ENCODE measurements at places on chromosomes 13 and 19.

DNA sequence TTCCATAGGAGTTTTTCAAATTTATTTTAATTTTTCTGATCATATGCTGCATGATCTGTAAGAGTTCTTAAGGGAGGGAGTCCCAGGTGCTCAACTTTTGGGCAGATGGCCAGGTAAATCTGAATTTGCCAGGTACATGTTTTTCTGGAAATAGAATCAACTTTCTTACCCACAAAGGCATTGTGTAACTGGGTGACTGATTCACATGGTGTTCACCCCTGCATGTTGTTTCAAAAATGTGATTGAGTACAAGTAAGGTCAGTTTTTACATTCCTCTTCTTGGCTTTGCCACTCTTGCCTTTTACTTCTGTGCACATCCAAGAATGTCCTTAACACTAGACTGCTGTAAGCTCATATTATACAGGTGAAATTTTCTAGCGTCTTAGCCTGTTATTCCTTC, 30.4 kb downstream of the RB1 start:
- peak; percentile 66 for DNase-seq

GRCh38 chr13:39016787-39017186, 21.1 kb downstream of the PROSER1 start:
- DNase-seq = peak; percentile 29

DNA sequence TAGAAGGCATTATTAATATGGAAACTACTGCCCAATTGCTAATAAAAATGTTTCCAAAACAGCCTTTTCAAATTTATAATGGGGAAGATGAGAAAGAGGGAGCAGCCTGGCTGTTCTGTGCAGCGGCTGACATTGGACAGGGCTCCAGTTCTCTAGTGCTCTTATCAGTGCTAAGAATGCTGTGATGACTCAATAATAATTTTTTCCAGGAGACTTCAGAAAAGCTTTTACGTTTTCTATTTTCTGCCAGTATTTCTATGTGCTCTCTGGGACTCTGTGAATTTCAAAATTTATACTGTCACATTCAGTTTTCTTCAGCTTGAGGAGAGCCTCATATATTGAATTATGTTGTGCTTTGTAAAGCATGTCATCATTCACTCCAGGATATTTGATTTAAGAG, 209.6 kb downstream of the VWA8 start:
- no peak for DNase-seq

DNA sequence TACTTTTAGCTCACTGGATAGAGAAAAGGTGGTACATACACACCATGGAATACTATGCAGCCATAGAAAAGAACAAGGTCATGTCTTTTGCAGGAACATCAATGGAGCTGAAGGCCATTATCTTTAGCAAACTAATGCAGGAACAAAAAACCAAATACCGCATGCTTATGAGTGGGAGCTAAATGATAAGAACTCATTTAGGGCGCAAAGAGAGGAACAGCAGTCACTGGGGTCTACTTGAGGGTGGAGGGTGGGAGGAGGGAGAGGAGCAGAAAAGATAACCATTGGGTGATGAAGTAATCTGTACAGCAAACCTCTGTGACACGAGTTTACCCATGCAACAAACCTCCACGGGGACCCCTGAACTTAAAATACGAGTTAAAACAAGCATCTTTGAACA, 135.1 kb downstream of the IRS2 start:
- no peak for DNase-seq

GRCh38 chr19:45883881-45884681, 1.9 kb downstream of the IRF2BP1 start:
- no peak for DNase-seq

DNA sequence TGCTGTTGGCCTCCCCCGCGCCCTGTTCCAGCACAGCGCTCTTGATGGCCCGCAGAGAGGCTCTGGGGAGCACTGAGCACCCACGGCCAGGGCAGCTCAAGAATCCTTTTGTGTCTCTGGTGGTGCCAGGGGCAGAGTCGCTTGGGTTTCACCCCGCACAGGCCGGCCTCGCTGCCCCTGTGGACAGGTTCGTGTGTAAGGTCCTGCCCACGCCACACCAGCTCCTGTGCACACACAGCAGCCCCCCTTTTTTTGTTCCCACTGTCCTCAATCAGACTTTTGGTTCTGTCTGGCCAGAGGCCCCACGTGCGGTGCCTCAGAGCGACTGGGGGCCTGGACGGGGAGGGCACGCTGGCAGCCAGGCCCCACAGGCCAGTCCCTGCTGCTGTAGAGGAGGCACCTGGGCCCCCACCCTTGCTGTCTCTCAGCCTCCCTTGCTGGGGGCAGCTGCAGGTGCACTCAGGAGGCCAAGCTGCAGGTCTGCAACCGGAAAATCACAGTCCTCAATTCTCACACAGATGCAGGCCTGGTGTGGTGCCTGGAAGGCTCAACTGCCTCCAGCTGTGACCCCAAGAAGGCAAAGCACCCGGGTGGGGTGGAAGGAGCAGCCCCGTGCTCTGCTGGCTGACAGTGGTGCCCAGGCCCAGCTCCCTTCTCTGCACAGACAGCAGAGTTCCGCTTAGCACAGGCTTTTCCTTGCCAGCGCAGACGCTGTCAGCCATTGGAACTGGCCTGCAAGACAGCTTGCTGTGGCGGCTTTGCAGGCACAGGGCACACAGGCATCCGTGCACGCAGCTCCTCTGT, 12.6 kb upstream of the F7 start:
- DNase-seq = peak; percentile 28

GRCh38 chr13:52012512-52012836, 276 bp downstream of the ALG11 start:
- DNase-seq = no peak

- no peak for DNase-seq
These were observed 300.3 kb downstream of the MYO16 start for GRCh38 chr13:108929532-108930206.

DNA sequence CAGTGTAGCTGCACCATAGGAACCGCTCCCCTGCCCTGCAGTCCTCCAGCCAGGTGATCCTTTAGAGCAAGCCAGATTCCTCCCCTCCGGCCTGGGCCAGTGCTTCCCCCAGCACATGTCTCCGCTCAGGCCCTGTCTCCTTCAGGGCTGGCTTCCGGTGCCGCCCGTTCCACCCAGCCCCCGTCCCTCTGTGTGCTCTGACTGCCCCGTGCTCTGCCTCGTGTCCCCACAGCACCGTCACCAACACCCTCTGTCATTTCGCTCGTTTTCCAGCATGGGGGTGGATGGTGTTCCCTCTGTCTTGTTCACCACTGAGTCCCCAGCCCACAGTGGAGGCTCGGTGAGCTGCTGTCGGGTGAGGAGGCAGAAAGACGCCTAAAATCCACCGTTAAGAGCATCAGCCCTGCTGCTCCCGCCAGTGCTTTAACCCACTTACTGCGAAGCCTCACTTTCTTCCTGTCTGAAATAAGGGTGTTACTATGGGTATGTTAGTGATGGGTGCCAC, 54.5 kb downstream of the TSSK6 start:
- DNase-seq = no peak

GRCh38 chr19:39377373-39378362, 13.2 kb downstream of the PAF1 start:
- no peak for DNase-seq

DNA sequence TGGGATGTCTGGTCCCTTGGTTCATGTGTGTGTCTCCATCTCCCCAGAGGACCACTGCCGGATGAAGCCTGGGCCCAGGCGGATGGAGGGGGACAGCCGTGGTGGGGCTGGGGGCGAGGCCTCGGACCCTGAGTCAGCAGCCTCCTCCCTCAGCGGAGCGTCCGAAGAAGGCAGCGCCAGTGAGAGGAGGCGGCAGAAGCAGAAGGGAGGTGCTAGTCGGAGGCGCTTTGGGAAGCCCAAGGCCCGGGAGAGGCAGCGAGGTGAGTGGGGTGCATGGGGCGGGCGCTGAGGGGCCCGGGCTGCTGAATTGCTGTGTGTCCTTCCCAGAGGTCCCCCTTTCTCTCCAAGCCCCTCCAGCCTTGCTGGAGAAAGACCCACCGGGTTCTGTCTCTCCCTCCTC, 3.2 kb downstream of the CCDC106 start:
- DNase-seq = no peak

GRCh38 chr13:114226699-114227323, 7.9 kb upstream of the CDC16 start:
- peak; percentile 86 for DNase-seq

DNA sequence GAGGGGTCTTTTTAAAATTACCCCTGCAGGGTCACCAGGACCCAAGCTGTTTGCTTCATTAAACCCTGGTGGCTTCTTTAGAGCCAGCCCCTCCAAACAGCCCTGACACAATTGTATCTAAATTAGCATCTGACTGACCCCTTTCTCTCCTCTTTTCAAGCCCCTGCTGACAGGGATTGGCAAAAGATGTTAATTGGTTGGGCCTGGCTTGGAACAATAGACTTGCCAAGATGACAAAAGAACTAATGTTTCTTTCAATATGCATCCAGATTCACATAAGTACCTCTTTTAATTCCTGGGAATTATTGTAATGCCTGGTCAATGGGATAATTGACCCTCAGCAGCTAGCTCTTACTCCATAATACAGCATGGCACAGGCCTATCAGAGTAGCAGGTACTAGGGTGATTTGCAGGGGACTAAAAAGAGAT, 140.8 kb downstream of the SHISA2 start:
- DNase-seq = no peak

GRCh38 chr19:31226151-31226935, 122.9 kb downstream of the TSHZ3 start:
- DNase-seq = no peak

GRCh38 chr19:6259312-6259861, 20.4 kb downstream of the MLLT1 start:
- no peak for DNase-seq

DNA sequence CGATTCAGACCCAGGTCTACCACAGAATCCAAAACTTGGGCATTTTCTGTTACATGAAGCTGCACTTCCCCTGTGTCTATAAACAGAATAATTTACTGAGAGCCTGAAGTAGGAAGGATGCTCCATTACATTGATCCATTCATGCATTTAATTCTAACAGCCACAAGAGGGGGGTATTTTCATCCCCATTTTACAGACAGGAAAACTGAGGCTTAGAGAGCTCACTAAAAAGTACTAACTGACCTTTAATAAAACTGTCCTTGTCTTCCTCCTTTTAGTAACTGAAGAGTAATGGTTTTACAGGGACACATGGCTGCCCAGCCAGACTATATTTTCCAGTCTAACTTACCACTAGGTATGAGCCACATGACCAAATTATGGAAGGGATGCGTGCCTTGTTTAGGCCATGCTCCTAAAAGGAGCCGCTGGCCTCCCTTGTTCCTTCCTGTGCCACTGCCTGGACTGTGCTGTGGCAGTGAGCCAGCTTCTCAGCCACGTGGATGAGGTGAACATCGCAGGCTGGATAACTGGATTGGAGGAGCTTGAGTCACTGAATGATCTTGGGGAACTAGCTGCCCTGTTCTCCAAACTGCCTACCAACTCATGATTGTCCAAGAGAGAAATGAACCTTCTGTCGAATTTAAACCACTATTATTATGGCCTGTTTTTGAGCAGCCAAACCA, 108.3 kb downstream of the DOCK9 start:
- no peak for DNase-seq

GRCh38 chr19:39372941-39373340, 18.0 kb downstream of the PAF1 start:
- no peak for DNase-seq

DNA sequence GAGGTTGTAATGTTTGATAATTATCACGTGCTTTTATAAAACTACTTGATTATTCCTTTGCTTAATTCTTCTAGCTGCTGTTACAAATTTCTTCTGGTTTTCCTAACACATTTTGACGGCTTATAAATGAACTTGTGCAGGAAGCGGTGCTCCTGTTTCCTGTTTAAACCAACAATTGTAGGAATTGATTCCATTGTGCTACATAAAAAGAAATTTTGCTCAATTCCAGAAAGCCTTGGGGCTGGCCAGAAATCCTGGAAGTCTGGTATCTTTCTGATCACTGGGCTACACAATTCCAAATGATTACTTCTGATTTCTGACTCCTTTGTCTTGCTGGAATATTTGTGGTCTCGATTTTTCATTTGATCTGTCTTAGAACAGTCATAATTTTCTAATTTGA, 14.9 kb downstream of the RFC3 start:
- DNase-seq = no peak

- no peak for DNase-seq
These were observed 3.4 kb upstream of the N4BP2L1 start for GRCh38 chr13:32431361-32431760.

DNA sequence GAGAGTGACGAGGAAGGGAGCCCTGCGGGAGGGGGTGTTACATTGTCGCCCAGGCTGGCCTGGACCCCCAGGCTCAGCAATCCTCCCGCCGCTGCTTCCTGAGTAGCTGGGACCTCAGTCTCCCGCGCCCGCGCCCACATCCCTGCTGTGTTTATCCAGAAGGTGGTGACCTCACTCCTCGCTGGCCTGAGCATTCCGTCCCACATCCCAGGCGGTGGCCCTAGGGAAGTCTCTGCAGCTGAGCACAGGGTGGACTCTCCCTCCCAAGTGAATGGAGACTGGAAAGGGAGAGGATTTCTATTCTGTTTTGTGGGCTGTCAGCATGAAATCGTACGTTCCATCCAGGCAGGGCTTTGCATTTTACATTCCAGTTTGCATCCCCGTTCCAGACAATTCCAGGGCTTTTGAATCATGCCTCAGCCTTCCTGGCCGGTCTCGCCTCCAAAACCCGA, 401 bp upstream of the ZNF765 start:
- DNase-seq = no peak

- DNase-seq = no peak
These were observed 45.3 kb downstream of the SLC7A9 start for GRCh38 chr19:32824191-32824751.

DNA sequence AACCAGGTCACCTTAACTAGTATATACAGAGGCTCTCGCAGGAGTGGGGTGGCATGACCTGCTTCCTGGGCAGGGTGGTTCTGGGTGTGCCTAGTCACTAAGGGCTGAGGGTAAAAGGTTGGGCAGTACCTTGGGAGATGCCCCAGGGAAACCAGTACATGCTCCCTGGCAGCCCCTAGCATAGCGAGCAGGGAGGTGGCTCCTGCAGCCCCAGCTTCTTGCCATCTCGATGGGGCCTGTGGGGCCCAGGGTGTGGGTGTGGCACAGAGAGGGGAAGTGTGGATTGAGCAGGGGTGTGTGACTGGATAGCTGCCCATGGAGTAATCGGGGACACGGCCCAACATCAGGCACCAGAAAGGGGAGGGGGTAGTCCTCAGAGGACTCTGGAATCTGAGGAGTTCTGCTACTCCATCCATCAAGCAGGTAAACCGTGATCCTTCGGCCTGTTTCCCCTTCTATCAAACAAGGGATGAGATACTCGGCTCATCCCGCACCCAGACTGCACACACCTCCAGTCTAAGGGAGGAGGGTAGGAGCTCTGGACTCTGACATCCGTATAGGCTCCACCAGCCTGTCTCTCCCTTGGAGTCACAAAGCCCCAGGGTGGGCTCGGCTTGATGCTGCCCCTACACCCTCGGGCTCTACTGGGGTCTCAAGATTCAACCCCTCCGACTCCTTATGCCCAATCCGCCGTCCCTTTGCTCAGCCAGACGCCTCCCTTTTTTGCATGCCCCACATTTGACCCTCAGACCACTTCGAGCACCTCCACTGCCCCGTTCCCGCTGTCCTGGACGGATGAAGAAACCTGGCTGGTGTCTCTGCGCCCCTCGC, 1.1 kb downstream of the ZBTB45 start:
- no peak for DNase-seq

DNA sequence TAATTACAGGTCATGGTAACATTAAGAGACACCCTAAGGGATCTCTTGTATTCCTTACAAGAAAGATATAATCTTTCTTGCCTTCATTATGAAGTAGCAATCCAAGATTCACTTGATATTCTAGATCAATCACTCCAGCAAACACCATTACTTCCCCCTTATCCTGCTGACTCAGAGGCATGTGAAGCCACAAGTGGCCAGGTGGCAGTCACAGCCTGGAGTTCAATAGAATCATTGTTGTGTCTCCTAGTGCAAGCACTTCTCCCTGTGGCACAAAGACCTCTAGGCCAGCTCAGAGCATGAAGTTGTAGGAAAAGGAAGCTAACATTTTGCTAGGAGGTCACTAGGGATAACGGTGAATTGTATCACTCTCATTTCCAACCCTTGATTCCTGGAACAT, 864.3 kb upstream of the ATXN8OS start:
- DNase-seq = peak; percentile 55
